ENCODE measurements at places on chromosomes 11 and 22. TPM values are rescaled to one million over a fixed set of nuclear protein-coding genes. Genes with fewer than 3 reads are reported as not detected.

- no peak overlapping the region for H3K27ac ChIP-seq
- H3K36me3 ChIP-seq: no peaks in the 10 kb centered on the region
- H3K4me3 ChIP-seq: no peak overlapping the region
- H3K27me3 ChIP-seq: no peaks in the 10 kb centered on the region
Observed at GRCh38 chr11:645536-645935, 8.5 kb downstream of the DRD4 start.

DNA sequence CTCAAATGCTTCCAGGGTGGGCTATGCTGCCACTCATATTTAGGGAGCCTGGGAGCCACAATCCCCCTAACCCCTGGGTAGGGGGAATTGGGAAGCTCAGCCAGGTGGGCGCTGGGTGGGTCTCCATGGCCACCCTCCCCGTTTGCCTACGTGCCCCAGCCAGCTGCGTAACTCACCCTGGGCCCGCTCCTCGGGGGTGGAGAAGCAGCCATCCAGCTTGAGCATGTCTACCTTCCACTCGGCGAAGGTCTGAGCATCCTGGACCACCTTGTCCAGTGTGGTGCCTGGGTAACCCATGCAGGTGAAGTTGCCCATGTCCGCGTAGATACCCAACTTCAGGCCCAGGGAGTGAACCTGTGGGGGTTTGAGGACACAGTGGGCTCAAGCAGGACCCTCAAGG, 3.7 kb downstream of the NAGA start:
- no peaks in the 10 kb centered on the region for H3K4me1 ChIP-seq
- H3K27ac ChIP-seq: no peak overlapping the region
- no peak overlapping the region for H3K4me3 ChIP-seq
- H3K27me3 ChIP-seq: no peaks in the 10 kb centered on the region
- DNase-seq: no peak
- no peaks in the 10 kb centered on the region for H3K36me3 ChIP-seq

- H3K4me3 ChIP-seq: no peak overlapping the region
- H3K27ac ChIP-seq: no peak overlapping the region
- no peaks in the 10 kb centered on the region for H3K27me3 ChIP-seq
- DNase-seq: no peak
Observed at GRCh38 chr11:34874202-34874601, 42.0 kb downstream of the APIP start.

GRCh38 chr11:45354976-45355705, 69.0 kb upstream of the SYT13 start:
- H3K36me3 ChIP-seq: no peaks in the 10 kb centered on the region
- H3K4me1 ChIP-seq: no peaks in the 10 kb centered on the region
- peak overlapping the region; percentile 81 for H3K27ac ChIP-seq
- H3K27me3 ChIP-seq: no peaks in the 10 kb centered on the region

DNA sequence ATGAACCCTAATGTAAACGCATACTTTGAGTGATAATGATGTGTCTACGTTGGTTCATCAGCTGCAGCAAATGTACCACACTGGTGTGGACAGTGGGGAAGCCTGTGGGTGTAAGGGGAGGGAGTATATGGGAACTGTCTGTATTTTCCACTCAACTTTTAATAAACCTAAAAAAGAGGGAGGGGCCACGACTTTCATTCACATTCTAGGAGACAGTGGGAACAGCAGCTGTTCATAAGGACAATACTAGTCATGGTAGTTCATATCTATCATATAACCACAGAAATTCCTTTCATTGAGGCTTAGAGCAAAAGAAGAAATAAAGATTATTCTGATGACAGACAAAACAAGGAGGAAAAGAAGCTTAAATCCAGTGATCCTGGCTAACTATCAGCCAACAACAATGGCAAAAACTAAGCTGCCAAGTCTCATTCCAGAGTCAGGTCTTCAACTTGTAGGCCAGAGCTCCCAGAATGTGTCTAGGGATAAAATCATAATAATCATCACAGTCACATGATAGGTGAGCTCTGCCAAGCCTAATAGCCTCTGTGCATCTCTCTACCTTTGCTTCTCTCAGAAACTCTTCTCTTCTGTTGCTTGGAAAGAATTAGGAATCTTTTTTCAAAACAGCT, 59.4 kb upstream of the CHRM4 start:
- peaks cover 5% of the 10 kb centered on the region for H3K4me1 ChIP-seq
- DNase-seq: no peak
- no peak overlapping the region for H3K27ac ChIP-seq
- no peak overlapping the region for H3K4me3 ChIP-seq
- H3K36me3 ChIP-seq: no peaks in the 10 kb centered on the region

- no peak overlapping the region for H3K27ac ChIP-seq
- H3K4me3 ChIP-seq: no peak overlapping the region
- no peaks in the 10 kb centered on the region for H3K4me1 ChIP-seq
- no peaks in the 10 kb centered on the region for H3K27me3 ChIP-seq
- H3K36me3 ChIP-seq: no peaks in the 10 kb centered on the region
- no peak for DNase-seq
Observed at GRCh38 chr22:49159711-49160110, 668.0 kb downstream of the BRD1 start.

The OR56A1 gene
- total RNA-seq: not detected
